ENCODE measurements at places on chromosomes 12 and 14. TPM values are rescaled to one million over a fixed set of nuclear protein-coding genes. Genes with fewer than 3 reads are reported as not detected.

Gene PLEKHH1
- 3.1 TPM for total RNA-seq

Gene LBHD2
- not detected for total RNA-seq

Gene ABCD2
- total RNA-seq: not detected

Gene PTPRB
- total RNA-seq: 0.65 TPM

Gene CIDEB
- total RNA-seq: 0.12 TPM

Gene BCDIN3D
- total RNA-seq: 4.1 TPM

Gene TAS2R14
- total RNA-seq: 0.44 TPM

Gene MUCL1
- not detected for total RNA-seq

Gene SLC7A8
- total RNA-seq: 1.9 TPM

Gene WNT1
- total RNA-seq: 0.09 TPM

Gene ITPK1
- total RNA-seq: 63.0 TPM

Gene CNTN1
- 51.1 TPM for total RNA-seq

Gene AMDHD1
- 2.3 TPM for total RNA-seq

Gene FITM1
- not detected for total RNA-seq

Gene NPFF
- total RNA-seq: 0.19 TPM

Gene RIPK3
- not detected for total RNA-seq

Gene CMA1
- total RNA-seq: not detected

Gene ASCL1
- not detected for total RNA-seq

Gene HSPB8
- 21.9 TPM for total RNA-seq

Gene APPL2
- total RNA-seq: 22.7 TPM

Gene LEMD3
- total RNA-seq: 11.8 TPM

Gene CAPZA3
- total RNA-seq: not detected

Gene ENDOU
- total RNA-seq: not detected

Gene INHBE
- total RNA-seq: not detected

Gene LRTM2
- total RNA-seq: not detected

Gene IRF9
- total RNA-seq: 16.1 TPM

Gene IQSEC3
- 0.05 TPM for total RNA-seq
